ENCODE measurements at places on chromosomes 4 and X.

- peak; percentile 19 for DNase-seq
Measured at GRCh38 chr4:71270901-71271300, 67.9 kb upstream of the SLC4A4 start.

GRCh38 chrX:43975796-43976195 lies 2.6 kb upstream of the NDP start:
- no peak for DNase-seq

DNA sequence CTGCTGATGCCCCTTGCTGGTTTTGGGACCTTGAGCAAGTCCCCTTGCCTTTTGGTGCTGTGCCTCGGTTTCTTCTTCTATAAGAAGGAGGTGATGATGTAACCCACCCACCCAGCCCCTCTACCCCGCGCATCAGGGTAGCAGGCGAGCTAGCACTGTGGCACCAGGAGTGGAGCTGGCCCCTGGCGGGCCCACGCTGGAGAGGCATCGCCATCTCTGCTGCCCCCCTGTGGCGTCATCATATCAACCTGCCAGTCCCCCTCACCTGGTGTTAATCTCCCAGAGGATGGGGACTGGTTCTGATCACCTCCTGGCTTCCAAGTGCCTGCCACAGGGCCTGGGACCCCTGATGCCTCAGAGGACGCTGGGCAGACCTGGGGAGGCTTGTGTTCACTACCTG lies 6.3 kb upstream of the SORCS2 start:
- peak; percentile 70 for DNase-seq

GRCh38 chr4:77600521-77601451 lies 4.8 kb upstream of the CXCL13 start:
- DNase-seq, result no peak

DNA sequence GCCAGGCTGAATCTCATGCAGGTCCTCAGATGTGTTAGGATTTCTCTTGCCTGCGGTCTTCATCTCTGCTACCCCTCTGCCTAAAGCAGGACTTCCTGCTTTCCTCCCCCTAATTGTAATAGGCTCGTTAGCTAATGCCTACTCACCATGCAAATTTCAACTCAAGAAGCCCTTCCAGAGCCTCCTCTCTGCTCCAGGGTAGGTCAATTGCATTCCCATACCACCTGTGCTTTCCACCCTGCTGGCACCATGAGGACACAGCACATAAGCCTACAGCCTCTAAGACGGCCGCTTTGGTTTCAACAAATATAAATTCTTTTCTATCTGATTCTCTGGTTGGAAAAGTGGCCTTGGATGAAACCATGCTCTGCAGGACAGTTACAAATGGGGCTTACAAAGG lies 93.9 kb downstream of the QDPR start:
- no peak for DNase-seq

DNA sequence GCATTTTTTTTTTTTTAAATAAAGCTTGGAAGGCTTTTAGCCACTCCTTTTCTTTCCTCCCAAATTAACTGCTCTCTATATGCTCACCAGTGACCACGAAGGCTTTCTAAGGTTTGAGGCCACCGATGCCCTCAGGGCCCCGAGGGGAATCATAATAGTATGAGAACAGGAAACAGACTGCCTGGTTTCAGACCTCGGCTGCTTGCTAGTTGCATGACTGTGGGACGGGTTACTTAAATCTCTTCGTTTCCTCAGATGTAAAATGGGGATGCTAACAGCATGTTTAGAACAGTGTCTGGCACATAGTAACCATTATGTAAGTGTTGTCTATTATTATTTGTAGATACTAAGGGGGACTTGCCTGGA lies 3.6 kb downstream of the LINC00632 start:
- DNase-seq, result no peak

- DNase-seq, result no peak
Measured at GRCh38 chrX:119640731-119641170, 34.5 kb upstream of the NKRF start.

DNA sequence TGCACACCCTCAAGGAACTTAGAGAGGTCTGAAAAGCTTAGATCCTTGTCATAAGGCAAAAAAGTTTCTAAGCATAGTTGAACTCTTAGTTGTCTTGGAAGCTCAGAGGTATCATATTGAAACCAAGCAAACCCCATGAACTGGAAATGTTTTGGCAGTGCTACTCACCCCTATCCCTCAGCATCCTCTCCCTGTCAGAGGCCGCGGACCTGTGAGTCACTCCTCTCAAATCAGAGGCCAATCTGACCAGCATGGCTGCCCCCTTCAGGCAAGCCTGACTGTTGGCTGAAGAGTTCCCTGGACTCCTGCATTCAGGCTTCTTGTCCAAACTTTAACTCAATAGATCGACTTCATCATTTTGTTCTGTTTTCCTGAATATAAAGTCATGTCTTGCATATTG lies 69.4 kb downstream of the KCNIP4 start:
- no peak for DNase-seq

DNA sequence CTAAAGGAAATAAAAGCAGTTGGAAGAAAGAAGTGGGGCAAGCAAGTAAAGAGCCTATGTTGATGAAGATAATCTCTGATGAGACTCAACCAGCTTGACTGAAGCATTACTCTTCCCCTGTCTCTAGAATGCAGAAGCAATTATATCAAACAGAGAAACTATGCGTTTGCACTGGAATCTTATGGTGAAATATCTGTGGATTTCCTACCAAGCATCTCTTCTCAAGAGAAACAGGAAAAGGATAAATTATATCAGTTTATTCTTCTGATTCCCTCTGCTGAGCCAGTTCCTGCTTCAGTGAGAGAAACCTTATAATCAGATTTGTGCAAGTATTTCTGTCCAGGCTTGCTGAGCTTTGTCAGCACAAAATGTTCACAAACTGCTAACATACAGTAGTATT lies 316.7 kb upstream of the SLC7A11 start:
- no peak for DNase-seq

DNA sequence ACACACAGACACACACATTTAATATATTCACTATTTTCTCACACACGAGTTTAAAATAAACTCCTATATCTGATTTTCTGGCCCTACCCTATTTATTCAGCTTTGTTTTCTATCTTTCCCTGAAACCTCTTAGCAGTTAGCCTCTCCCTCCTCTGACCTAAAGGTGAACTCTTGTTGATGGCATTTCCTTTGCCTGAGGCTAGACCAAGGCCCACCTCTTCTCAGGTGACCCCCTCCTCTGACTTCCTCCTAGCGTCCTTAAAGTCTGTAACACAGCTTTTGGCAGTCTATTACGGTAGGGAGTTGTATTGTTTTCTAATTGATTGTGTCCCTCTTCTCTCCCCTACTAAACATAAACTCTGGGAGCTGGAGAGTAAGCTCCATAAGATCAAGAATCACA lies 1.7 kb upstream of the SRPX2 start:
- DNase-seq, result no peak

DNA sequence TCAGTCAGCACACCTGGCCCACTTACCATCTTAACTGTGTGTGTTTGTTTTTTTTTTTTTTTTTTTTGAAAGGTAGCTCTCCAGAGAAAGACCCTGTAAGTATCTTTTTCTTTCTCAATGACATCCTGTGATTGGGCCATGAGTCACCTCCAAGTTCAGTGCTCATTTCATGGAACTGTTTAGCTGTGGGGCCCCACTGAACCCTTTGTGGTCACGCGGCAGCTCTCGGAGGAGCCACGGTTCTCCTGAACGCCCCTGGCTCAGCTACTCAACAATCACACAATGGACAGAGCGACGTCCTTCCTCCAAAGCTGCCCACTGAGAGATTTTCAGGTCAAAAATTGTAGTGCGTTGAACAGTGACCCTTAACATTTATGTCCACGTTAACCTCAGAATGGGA lies 14.2 kb upstream of the IL3RA start:
- no peak for DNase-seq

- peak; percentile 93 for DNase-seq
Measured at GRCh38 chrX:107000013-107000515, at the start of gene MORC4. TSS of gene MORC4 (minus strand) at chrX:107000212. CDS start at chrX:106999969, 243 bp downstream.

DNA sequence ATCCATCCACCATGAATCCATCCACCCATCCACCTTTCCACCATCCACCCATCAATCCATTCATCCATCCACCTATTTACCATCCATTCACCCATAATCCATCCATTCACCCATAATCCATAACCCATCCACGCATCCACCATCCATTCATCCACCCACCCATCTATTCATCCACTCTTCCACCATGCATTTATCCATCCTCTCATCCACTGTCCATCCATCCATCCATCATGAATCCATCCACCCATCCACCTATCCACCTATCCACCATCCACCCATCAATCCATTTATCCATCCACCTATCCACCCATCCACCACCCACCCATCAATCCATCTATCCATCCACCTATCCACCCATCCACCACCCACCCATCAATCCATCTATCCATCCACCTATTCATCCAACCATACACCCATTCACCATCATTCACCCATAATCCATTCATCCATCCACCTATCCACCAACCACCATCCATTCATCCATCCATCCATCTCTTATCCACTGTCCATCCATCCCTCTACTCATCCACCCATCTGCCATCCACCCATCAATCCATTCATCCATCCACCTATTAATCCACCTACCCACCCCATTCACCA lies 179.7 kb upstream of the PSAPL1 start:
- no peak for DNase-seq

- peak; percentile 64 for DNase-seq
Measured at GRCh38 chr4:18593297-18594002, 571.9 kb upstream of the LCORL start.
